Regular cardiac myocyte (primary cell): ENCODE measurements at places on chromosomes 6 and 20. TPM values are rescaled to one million over a fixed set of nuclear protein-coding genes. Genes with fewer than 3 reads are reported as not detected.

Gene MRAP2
- total RNA-seq, result 1.7 and 3.7 TPM in 2 replicates

Gene ECT2L
- under 0.01 TPM in 1 of 2 replicates, not detected in the other for total RNA-seq

Gene IL17A
- total RNA-seq, result not detected in 2 replicates

Gene DEFB124
- total RNA-seq, result not detected in 2 replicates

Gene CLIC5
- total RNA-seq, result under 0.01 TPM in 1 of 2 replicates, not detected in the other

Gene MATN4
- 0.19 TPM in 1 of 2 replicates, not detected in the other for total RNA-seq

Gene GLP1R
- under 0.01 TPM in 1 of 2 replicates, not detected in the other for total RNA-seq

Gene ABHD12
- 58.9 and 61.4 TPM in 2 replicates for total RNA-seq

Gene PRDM13
- total RNA-seq, result not detected in 2 replicates

Gene MCCD1
- total RNA-seq, result not detected in 2 replicates

Gene AVP
- not detected in 2 replicates for total RNA-seq

Gene CALHM5
- 11.7 and 17.2 TPM in 2 replicates for total RNA-seq

Gene SCRT2
- total RNA-seq, result not detected in 2 replicates

Gene SLC22A7
- total RNA-seq, result not detected in 2 replicates

Gene DAAM2
- total RNA-seq, result 36.9 and 37.4 TPM in 2 replicates

Gene ULBP2
- total RNA-seq, result 8.7 and 12.5 TPM in 2 replicates

Gene CLPSL1
- total RNA-seq, result not detected in 2 replicates

Gene CCDC28A
- 12.4 and 13.8 TPM in 2 replicates for total RNA-seq

Gene VGLL2
- total RNA-seq, result not detected in 2 replicates

Gene XKR7
- total RNA-seq, result under 0.01 TPM in 1 of 2 replicates, not detected in the other

Gene TRIM40
- not detected in 2 replicates for total RNA-seq

Gene VSX1
- not detected in 2 replicates for total RNA-seq

Gene TPD52L1
- total RNA-seq, result 7.5 and 21.7 TPM in 2 replicates

Gene BMP5
- 0.38 and 1.1 TPM in 2 replicates for total RNA-seq

Gene SEMG1
- total RNA-seq, result not detected in 2 replicates

Gene HLA-DQA2
- total RNA-seq, result not detected in 2 replicates
